Left ventricle myocardium inferior (tissue), 1 donor: ENCODE measurements at places on chromosomes 1 and 21.

GRCh38 chr1:235013512-235013911, 115.1 kb downstream of the TOMM20 start:
- no peak for DNase-seq

GRCh38 chr1:220526294-220526693, 1.6 kb upstream of the MARK1 start:
- DNase-seq, result no peak

DNA sequence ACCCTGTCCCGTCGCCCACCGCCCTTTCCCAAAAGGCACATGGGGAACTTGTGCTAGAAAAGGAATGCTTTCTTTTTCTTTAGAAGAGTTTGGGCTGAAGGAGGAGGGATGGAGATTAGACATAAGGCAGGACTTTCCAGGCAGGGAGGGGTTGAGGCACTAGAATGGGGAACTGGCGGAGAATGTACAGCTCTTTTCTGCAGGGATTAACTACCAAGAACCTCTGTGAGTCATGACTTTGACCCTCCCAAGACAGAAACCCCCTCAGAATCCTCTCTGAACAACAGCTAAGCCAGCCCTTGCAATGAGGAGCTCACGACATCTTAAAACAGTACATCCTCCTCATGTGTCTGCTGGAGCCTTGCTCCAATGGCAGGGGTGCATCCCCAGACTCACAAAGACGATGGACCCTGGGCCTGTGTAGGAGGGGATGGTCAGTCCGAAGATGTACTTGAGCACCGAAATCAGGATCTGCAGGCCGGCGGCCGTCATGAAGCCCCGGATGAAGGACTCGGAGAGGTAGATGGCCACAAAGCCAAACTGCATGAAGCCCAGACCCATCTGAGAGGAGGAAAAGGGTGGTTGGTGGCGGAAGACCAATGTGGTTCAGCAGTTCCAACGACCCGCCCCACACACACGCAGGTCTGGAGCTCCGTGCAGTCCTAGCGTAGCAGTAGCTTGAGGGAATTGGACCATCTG, 13.6 kb downstream of the SLC26A9 start:
- no peak for DNase-seq

GRCh38 chr1:218502383-218502782, 157.2 kb downstream of the TGFB2 start:
- no peak for DNase-seq

- no peak for DNase-seq
These were observed 55.5 kb downstream of the MAB21L3 start for GRCh38 chr1:116166655-116167054.
